T-helper 17 cell (primary cell): ENCODE measurements at places on chromosomes 5 and 9.

GRCh38 chr9:28389411-28389810 is 816.1 kb upstream of the C9orf72 start:
- DNase-seq = no peak

DNA sequence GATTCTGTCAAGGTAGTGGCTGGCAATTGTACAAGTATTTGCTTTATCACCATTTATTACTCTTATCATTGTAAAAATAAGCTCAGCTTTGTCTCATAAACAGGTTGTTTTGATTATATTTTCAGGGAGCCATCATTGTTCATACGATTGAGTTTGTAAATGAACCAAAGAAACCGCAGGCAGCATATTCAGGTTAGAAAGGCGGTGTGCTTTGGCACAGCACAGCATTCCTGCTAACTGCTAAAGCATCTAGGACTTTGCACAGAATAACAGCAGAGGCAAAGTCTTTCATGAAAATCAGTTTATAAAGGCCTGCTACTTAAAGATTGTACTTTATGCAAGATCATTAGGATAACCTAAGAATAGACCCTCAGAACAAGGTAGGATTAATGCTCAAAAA is 281.5 kb upstream of the SLC24A2 start:
- no peak for DNase-seq

DNA sequence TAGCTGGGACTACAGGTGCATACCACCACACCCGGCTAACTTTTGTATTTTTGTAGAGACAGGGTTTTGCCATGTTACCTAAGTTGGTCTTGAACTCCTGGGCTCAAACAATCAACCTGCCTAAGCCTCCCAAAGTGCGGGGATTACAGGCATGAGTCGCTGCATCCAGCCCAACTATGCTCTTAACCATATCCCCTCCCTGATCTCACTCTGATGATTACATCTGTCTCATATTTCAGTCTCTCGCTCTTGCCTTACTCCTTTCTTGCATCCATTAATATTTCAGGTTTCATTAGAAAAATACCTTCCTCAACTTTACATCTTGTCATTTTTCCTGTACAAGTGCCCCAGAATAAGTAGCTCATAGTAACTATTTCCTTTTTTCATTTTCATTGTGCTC is 61.0 kb upstream of the BASP1 start:
- no peak for DNase-seq

- DNase-seq = peak; percentile 15
These were observed 624 bp upstream of the RETREG1 start for GRCh38 chr5:16617274-16617968.

DNA sequence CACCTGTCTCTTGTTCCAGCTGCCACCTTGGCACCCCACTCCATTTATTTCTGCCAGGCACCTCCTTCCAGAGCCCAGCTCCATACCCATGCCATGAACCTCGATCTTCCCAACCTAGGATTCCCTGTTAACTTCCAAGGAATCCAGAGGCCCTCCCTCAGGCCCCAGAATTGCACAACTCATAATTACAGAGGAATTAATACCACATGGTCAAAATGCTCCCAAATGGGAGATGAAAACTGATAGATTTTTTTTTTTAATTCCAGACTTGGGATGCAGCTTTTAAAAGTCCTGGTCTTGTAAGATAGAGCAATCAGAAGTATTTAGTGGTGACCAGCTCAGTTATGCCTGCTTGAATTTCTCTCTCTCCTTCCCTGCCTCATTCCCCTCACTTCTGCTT is 96.2 kb upstream of the CCDC112 start:
- no peak for DNase-seq

DNA sequence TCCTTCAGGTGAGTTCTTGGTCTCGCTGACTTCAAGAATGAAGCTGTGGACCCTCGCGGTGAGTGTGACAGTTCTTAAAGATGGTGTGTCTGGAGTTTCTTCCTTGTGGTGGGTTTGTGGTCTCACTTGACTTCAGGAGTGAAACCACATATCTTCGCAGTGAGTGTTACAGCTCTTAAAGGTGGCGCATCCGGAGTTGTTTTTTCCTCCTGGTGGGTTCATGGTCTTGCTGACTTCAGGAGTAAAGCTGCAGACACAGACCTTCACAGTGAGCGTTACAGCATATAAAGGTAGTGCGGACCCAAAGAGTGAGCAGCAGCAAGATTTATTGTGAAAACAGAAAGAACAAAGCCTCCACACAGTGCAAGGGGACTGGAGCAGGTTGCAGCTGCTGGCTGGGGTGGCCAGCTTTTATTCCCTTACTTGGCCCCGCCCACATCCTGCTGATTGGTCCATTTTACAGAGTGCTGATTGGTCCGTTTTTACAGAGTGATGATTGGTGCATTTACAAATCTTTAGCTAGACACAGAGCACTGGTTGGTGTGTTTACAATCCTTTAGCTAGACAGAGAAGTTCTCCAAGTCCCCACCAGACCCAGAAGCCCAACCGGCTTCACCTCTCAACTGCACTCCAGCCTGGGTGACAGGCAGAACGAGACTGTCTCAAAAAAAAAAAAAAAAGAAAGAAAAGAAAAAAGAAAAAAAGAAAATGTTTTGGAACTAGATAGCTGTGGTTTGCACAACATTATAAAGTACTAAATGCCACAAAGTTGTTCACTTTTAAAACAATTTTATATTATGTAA is 9.1 kb upstream of the ERMP1 start:
- no peak for DNase-seq

GRCh38 chr9:36928670-36929349 is 105.3 kb downstream of the PAX5 start:
- no peak for DNase-seq

- no peak for DNase-seq
These were observed 278.2 kb downstream of the PSAT1 start for GRCh38 chr9:78575081-78575480.

GRCh38 chr9:76459694-76460635 is 983 bp downstream of the GCNT1 start:
- DNase-seq = no peak

DNA sequence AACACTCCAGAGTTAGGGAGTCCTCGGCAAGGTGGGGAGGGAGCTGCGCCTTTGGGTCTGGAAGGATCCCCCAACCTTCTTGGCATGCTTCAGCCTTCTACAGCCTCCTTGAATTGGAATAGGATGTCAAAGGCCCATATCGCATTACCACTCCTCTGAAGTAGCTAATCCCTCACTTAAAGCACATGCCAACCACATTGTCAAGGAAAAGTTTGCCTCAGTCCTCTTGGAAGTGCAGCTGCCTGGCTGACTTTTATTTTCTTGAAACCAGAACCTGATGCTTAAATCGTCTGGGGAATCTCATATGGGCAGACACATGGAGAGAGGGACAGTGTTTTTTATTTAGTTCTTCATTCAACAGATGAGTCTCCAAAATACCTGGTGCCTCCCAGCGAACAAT is 14.5 kb downstream of the CXCL14 start:
- DNase-seq = no peak

GRCh38 chr5:115788440-115788839 is 28.0 kb downstream of the CDO1 start:
- no peak for DNase-seq

DNA sequence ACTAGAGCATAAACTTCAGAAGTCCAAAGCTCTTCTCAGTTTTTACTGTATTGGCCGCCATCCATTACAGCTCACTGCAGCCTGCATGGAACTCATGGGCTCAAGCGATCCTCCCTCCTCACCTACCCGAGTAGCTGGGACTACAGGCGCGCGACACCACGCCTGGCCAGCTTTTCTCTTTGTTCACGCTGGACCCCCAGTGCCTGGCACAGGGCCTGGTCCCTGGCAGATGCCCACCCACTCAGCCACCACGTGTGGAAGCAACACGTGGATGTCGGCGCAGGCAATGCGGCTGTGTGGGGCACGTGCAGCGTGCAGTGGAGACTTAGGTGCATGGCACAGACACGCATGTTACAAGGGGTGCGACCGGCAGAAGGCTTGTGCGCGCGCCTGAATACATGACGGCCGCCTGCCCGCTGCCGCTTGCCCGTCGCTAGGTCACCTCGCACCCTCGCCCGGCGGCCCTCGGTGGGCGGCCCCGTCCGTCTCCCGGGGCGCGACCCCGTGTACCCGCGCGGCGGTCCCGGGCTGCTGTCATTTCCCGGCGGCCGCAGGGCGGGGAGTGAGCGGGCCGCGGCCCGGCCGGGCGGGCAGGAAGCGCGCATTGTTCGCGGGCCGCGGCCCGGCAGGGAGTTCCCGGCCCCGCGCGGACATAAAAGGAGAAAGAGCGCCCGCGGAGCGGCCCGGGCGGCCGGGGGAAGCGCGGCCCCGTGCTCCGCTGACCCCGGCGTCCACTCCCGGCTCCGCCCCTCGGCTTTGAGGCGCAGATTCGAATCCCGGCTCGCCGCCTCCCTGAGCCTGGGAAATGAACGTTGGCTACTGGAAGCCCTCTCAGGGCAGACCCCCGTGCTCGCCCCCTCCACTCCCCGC is 24.1 kb upstream of the PTGS1 start:
- DNase-seq = no peak

GRCh38 chr5:63250939-63251338 is 672.3 kb downstream of the LRRC70 start:
- no peak for DNase-seq

- DNase-seq = no peak
These were observed 2.6 kb downstream of the NR5A1 start for GRCh38 chr9:124504530-124505005.

GRCh38 chr5:33675958-33676464 is 215.8 kb downstream of the ADAMTS12 start:
- DNase-seq = no peak

DNA sequence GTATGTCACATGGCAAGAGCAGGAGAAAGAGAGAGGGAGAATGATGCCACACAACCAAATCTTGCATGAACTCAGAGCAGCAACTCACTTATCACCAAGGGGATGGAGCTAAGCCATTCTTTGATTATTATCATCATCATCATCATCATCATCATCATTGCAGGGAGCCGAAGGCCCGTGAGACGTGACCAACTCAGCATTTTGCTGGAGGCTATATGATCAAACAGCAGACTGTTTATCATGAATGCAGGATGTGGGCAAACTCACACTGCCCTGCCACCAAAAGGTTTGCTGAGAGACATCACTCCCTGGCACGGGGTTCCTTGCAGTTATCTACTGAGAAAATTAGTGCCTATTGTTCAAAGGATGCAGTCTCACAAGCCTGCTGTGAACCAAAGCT is 8.6 kb upstream of the ZNF169 start:
- DNase-seq = no peak

DNA sequence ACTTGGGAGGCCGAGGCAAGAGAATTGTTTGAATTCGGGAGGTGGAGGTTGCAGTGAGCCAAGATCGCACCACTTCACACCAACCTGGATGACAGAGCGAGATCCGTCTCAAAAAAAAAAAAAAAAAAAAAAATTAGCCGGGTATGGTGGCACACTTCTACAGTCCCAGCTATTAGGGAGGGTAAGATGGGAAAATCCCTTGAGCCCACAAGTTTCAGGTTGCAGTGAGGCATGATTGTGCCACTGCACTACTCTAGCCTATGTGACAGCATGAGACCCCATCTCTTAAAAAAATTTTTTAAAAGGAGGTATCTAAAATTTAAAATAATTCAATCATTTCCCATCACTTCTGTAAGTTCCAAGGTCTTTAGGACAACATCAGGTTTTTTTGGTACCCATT is 26.0 kb downstream of the PSIP1 start:
- no peak for DNase-seq

DNA sequence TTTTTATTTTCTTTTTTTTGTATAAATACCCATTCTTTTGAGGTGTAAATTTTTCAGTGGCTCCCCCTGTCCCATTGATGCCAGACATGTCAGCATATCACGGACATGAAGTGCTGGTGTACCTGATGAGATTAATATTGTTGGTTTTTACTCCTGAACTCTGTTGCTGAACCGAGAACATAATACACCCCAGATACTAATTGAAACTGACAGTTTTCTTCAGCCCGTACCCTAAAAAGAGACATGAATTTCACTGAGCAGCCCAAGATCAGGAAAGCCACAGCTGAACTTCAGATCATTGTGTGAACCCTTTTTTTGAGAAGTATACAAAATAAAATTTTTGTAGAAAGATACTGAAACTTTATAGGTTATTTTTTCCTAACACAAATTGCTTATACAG is 75.7 kb downstream of the PRDM9 start:
- DNase-seq = no peak

DNA sequence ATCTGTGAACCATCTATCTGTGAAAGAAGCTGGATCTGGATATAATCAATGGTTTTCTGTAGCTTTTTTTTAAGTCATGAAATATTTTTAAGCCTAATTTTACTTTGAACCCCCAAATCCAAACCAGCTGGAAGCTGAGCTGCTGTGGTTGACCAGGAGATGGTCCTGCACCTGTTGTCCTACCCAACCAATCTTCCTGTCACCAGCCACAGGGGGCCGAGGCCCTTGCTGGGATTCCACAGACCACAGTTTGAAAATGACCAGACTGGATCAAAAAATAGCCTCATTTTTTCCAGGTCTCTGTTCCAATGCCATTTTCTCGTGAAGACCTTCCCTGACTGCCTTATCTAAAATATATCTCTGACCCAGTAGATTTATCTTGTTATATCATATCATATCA is 200.6 kb downstream of the SGCD start:
- no peak for DNase-seq

DNA sequence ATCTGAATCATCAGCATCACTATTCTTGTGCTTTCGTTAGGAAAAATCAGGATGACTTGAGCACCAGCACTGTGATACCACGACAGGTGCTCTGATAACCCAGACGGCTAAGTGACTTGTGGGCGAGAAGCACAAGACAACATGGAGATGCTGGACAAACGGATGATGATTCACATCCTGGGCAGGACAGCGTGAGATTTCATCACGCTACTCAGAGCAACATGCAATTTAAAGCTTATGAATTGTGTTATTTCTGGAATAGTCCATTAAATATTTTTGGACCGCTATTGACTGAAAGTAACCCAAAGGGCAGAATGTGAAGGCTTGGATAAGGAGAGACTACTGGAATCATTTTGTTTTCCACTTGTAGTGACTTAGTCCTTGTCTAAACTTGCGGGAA is 114.8 kb upstream of the DAPK1 start:
- no peak for DNase-seq

- DNase-seq = no peak
These were observed 141.1 kb downstream of the CHSY3 start for GRCh38 chr5:130045334-130045733.

DNA sequence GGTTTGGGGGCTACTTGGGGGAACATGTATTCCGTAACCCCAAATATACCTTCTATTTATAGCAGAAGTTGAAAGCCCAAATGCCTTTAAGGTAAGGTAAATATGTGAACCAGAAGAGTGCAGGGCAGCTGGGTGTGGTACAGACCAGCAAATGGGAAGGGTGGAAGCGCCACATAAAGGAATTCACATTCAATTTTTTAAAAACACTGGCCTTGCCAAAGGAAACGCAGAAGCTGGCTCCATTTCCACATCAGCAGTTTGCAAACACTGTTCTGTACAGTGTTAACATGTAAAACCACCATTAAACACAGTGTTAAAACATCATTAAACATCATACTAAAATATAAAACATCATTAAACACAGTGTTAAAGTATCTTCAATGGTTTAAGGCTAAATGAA is 3.5 kb upstream of the BHMT start:
- DNase-seq = no peak

- no peak for DNase-seq
These were observed 539.6 kb downstream of the CCDC171 start for GRCh38 chr9:16092142-16093091.

- no peak for DNase-seq
These were observed 20.7 kb upstream of the C5orf47 start for GRCh38 chr5:173968154-173968797.
